ENCODE measurements at places on chromosomes 13 and 19. TPM values are rescaled to one million over a fixed set of nuclear protein-coding genes. Genes with fewer than 3 reads are reported as not detected.

DNA sequence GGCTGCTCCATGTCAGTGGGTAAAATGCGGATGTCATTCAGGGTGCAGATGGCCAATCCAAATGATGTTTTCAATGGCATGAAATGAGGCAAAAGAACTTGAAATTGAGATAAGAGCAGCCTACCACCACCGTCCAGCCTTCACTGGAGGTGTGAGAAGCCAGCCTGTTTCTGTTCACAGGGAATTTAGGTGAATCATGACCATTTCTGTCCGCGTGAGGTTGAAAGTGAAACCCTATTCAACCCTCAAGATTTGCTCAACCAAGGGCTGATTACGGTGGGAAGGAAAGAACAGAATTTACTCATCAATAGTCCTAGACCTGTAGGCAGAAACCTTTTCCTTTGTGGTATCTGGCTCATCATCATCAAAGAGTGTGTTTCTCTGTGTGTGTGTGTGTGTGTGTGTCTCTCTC lies 370.7 kb downstream of the COG6 start:
- DNase-seq: no peak

- no peak for DNase-seq
Observed at GRCh38 chr13:23806874-23807526, 82.2 kb downstream of the MIPEP start.

DNA sequence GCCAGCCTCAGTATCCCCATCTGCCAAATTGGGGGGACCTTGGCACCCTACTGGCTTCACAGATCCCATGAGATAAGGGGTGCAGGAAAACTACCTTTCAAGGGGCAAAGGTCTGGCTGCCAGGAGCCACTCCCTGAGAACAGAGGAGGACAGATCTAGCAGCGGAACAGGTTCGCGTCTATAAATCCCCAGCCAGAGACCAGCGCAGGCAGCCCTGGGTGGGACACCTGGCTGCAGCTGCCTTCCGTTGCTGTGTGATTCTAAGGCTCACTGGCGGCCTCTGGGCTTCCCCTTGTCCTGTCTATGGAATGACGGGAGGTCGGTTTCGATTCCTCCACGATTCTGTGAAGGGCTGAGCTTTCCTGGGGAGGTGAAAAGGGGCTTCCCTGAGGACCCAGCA lies 7.3 kb downstream of the RELB start:
- no peak for DNase-seq

DNA sequence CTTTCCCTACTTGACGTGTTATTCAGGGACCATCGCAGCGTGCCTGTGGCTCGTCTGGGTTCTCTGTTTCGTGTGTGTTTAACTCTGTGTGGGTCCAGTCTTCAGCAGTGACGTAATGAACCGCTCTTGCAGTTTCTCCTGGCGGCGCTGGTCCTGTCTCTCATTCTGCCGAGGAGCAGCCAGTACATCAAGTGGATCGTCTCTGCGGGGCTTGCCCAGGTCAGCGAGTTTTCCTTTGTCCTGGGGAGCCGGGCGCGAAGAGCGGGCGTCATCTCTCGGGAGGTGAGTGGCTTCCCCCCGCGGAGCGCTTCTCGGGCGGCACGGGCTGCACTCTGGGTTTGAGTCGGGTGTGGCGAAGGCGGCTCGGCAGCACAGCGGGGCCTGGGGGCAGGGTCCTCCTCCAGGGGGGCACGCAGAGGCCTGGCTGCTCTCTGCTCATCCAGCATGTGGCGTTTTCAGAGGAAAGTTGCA lies 36.3 kb upstream of the TFDP1 start:
- no peak for DNase-seq

The KIR2DL1 gene
- not detected for polyA plus RNA-seq

The BBC3 gene
- 1.1 TPM for polyA plus RNA-seq

The FAM83E gene
- polyA plus RNA-seq: 1.6 TPM

GRCh38 chr19:47641891-47642485 lies 33.1 kb downstream of the BICRA start:
- no peak for DNase-seq

GRCh38 chr19:33660410-33661124 lies 38.8 kb downstream of the CHST8 start:
- DNase-seq: no peak

DNA sequence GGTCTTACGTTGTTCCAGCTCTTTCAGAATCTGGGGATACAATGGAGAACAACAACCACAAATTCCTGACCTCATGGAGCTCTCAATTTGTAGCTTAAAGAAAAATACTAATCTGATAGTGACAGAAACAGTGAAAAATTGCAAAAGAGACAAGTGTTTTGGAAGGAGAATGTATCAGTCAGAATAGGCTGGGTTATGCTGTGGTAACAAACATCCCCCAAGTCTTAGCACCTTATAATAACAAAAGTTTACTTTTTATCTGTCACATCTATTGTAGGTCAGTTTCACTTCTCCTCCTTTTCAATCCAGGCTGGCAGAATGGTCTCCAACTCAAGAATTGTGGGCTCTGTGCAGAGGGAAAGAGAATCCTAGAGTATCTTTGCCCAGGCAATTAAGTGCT lies 9.5 kb downstream of the FAM187B start:
- DNase-seq: no peak

DNA sequence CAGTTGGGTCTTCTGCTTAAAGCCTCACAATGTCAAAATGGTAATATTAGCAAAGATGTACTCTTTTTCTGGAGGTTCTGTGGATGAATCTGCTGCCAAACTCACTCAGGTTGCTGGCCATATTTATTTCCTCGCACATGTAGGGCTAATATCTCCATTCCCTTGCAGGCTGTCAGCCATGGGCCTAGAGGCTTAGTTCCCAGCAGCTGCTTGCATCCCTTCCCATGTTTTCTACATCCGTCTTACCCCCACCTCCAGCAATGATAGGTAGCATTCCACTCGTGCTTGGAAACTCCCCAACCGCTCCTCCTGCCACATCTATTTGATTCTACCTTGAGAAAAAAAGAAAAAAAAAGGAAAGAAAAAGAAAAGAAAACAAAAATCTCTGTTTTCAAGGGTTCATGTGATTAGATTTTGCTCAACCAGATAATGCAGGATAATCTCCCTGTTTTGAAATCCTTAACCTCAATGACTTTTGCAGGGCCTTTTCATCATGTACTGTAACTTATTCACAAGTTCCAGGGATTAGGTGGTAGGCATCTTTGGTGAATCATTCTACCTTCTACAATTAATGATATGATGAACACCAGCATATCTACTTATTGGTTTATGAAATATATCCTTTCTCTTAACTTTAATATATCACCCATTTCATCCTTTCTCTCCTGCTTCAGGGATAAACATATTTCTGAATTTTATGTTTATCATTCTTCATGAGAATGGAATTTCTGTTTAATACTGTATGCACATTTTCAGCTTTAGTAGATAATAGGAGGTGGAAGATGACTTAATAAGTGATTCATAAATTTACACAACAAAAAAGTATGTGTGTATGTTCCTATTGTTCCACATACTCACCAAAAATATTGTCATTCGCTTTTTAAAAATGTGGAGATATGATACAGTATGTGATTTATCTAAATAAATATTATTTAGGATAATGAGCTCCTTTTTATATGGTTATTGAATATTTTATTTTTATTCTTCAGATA lies 931.9 kb downstream of the SLITRK5 start:
- no peak for DNase-seq

The C1QTNF9 gene
- 0.21 TPM for polyA plus RNA-seq

GRCh38 chr19:2652504-2653099 lies 49.9 kb downstream of the GNG7 start:
- no peak for DNase-seq

The TBXA2R gene
- polyA plus RNA-seq: 2.7 TPM

DNA sequence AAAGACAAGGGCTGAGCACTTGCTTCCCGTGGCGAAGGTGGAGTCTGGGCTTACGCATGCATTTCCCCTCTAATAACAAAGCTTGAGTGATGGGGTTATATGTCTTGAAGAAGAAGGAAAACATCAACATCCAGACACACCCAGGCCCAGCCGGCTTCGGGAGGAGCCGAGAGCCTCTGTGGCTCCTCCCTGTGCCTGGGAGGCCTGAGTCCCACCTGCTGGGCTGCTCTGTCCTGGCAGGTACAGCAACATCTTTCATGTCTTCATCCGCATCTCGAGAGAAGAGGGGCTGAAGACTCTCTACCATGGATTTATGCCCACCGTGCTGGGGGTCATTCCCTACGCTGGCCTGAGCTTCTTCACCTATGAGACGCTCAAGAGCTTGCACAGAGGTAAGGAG lies 30.6 kb downstream of the TMEM161A start:
- DNase-seq: no peak

The ZNF350 gene
- polyA plus RNA-seq: 16.4 TPM

The RGCC gene
- polyA plus RNA-seq: 14.6 TPM

All from right renal pelvis (tissue), 4 donors.